NCI-H345 (cell line): ENCODE measurements at places on chromosomes 5 and 9.

DNA sequence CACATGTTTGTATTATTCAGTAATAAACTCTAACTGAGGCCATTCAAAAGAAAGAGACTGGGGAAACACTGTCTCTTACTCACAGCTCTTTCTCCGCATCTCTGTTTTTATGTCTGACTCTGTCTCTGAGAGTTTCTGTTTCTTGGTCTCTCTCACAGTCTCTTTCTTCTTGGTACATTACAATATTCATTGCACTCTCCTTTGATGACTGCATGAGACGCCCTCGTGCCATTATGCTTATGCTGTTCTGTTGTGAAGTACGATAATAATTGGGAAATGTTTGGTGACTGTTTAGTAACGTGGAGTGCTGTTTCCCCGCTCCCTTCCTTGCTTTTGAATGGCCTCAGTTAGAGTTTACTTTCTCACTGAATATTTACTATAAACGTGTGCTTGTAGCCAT lies 25.3 kb upstream of the TLX3 start:
- no peak for DNase-seq

DNA sequence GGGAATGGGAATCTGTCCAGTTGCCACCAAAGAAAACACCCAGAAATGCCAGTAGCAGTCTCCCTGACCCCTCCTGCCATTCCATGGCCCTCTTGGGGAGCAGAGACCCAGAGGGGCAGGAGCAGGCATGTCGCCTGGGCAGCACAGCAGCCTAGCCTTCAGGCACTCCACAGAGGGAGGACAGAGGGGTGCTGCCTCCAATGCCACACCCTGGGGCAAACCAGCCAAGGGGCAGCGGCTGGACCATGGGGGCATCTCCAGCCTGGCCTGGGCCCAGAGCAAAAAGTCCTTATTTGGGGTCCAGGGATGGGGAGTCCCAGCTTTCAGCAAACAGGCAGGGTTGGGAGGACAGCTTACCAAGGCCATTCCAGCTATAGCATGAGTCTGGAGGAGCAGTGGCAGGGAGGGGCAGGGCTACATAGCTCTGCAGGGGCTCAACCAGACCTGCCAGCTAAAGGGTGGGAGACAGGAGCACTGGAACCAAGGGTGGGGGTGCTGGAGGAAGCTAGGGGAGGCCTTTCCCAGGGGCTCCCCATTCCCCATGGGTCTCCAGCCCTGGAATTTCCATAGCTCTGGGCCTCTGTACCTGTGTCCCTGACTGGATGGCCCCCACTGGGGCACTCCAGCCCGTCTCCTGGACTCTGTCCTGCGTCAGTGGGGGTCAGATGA lies 6.7 kb downstream of the BRD3 start:
- DNase-seq, result no peak

- DNase-seq, result no peak
These were observed 56.4 kb upstream of the DAPK1 start for GRCh38 chr9:87441251-87441650.

- DNase-seq, result no peak
These were observed 60.9 kb upstream of the TMED7 start for GRCh38 chr5:115686738-115687074.

GRCh38 chr9:117678871-117679270 lies 25.3 kb upstream of the TLR4 start:
- DNase-seq, result no peak

DNA sequence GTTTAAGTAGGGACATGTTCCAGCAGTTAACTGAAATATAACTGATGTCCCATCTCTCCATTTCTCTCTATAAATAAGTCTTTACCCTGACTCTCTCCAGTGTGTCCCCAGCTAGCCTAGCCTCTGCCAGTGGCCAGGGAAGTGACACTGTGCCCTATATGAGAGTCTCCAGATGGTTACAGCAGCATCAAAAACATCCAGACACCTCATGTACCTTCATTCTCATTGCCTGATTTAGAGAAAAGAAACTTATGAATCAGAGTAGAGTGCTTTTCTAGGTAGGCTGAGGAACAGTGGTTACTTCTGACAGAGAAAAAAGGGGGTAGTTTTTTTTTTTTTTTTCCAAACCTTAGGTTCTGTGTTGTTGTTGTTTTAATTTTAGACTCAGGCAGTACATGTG lies 148.5 kb downstream of the GNAQ start:
- no peak for DNase-seq

- no peak for DNase-seq
These were observed 46.1 kb upstream of the ANKH start for GRCh38 chr5:14917719-14918118.
